GM12878 (cell line): ENCODE measurements at places on chromosomes 4 and X. TPM values are rescaled to one million over a fixed set of nuclear protein-coding genes. Genes with fewer than 3 reads are reported as not detected.
A peak's percentile ranks its signal among the peaks of the same experiment; 100 is the strongest.

DNA sequence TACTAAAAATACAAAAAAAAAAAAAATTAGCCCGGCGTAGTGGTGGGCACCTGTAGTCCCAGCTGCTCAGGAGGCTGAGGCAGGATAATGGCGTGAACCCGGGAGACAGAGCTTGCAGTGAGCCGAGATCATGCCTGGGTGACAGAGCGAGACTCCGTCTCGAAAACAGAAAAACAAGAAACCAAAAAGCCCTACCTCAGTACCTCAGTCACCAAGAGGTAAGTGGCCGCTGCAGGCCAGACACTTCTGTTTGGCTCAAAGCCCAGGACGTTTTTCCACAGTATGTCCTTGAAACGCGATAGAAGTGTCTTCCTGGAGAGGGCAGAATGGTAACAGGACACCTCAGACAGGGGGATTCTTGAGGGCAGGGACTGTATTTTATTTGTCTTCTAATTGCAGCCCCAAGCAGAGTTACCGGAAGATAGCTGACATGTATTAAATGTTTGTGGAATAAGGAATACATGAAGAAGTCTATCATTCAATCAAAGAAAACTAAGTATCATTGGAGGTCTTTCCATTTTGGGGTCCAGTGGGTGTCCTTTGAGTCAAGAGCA lies 63.6 kb downstream of the CLNK start:
- no peak for DNase-seq
- no peak overlapping the region for H3K27ac ChIP-seq
- H3K4me3 ChIP-seq: no peak overlapping the region

DNA sequence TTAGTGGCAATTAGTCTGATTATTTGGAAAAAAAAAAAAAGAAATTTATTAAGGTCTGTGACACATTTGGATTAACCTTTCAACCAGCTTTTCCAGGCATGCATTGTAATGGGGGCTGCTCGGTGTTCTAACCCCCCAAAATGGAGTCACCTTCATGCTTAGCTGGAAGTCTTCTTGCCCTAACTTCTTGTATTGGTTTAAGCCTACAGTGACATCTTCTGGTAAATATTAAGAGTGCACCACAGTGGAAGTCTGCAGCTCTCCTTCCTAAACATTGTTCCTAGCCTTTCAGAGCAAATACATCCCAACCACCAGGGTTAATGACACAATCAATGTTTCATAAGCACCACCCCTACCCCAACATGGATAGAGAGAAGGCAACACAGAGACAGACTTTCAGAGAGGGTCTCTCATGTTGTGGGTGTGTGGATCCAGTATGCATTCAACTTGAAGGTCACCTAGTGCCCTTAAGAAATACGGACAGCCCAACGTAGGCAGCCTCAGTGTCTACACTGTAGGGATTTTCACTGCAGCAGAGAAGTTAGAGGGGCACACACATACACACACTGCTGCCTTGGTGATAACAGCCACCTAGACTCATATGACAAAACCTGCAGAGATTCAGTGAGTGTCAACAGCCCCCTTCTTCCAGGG lies 142.9 kb upstream of the MBNL3 start:
- no peak for DNase-seq
- H3K4me1 ChIP-seq: no peaks in the 10 kb centered on the region
- H3K36me3 ChIP-seq: no peaks in the 10 kb centered on the region
- no peak overlapping the region for H3K27ac ChIP-seq

GRCh38 chr4:39124885-39125599 lies 57.3 kb upstream of the WDR19 start:
- H3K27me3 ChIP-seq: no peaks in the 10 kb centered on the region
- no peaks in the 10 kb centered on the region for H3K36me3 ChIP-seq
- H3K27ac ChIP-seq: no peak overlapping the region
- H3K4me3 ChIP-seq: no peak overlapping the region
- DNase-seq: peak; percentile 35

The GLRB gene
- not detected in 2 replicates for total RNA-seq

The EPHA5 gene
- total RNA-seq: not detected in 2 replicates

The ARR3 gene
- total RNA-seq: not detected in 2 replicates

The STAG2 gene
- total RNA-seq: 61.4 and 64.2 TPM in 2 replicates

The PCDH10 gene
- total RNA-seq: not detected in 2 replicates
